Stimulated activated CD4-positive, alpha-beta T cell treated with anti-CD3 and anti-CD28 coated beads, TNF-alpha, amount 100 ng/mL, for 48 hours (primary cell): ENCODE measurements at places on chromosomes 16 and 17.

- no peak for DNase-seq
Observed at GRCh38 chr16:10040136-10041080, 141.8 kb downstream of the GRIN2A start.

DNA sequence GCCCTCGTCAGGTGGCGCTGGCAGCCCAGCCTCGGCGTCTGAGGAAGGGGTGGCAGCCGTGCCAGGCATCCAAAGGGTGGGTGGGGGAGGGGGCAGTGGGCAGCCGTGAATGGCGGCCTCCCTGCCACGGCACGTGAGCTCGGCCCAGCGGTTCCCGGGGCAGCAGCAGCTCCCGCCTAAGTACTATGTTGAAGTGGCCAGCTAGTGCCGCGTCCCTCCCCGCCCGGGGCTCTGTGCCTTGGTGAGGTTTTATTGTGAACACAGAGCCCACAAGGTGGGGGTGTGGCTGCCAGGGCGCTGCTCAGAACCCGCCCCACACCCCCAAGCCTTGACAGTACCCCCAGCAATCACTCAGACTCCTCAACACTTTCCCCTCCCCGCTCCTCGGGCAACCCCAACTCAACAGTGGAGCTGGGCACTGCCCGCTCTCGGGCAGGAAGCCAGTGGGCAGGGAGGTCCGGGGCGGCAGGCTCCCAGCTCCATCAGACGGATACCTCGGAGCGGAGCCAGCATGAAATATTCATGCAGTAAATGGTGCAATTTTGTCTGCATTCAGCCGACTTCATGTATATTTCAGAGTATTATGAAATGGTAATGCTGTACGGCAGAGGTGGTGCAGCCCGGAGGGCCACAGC is 80.4 kb downstream of the ENGASE start:
- DNase-seq = no peak

- no peak for DNase-seq
Observed at GRCh38 chr16:2777903-2778629, 986 bp upstream of the ELOB start.

- DNase-seq = no peak
Observed at GRCh38 chr16:88881007-88881615, 14.7 kb upstream of the PABPN1L start.

- no peak for DNase-seq
Observed at GRCh38 chr17:10683853-10684252, 13.5 kb downstream of the SCO1 start.

- DNase-seq = no peak
Observed at GRCh38 chr16:1950047-1950446, 4.4 kb downstream of the RPL3L start.

- no peak for DNase-seq
Observed at GRCh38 chr17:61140081-61140786, 259.4 kb upstream of the TBX2 start.

DNA sequence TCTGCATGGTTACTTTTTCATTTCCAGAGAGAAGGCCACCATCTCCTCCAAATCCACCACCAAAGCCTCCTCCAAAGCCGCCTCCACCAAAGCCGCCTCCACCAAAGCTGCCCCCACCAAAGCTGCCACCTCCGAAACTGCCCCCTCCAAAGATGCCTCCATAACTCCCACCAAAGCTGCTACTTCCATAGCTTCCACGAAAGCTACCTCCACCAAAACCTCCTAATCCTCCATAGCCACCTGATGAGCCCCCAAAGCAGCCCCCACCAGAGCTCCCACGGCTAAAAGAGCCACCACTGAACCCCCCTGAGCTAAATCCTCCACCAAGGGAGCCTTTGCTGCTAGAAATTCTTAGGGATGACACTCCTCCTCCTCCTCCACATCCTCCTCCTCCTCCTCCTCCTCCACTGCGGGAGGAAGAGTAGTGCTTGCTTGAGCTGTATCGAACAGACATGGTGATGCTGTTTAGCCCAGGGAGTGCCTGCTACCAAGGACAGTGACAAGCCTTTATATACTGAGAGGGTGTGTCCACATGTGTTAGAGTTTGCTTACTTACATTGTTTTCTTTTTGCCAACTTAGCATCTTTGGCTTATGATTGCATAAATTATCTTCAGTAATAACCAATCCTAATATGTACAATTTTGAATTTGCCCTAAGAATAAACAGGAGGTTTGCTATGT is at the start of gene KRT10:
Gene KRT10, minus strand, starts transcription at position 483 of the 681 bp plus-strand sequence. Its CDS starts 29 bp downstream, at position 454.
- DNase-seq = no peak

- no peak for DNase-seq
Observed at GRCh38 chr16:56736476-56736875, 6.5 kb downstream of the NUP93 start.

- DNase-seq = no peak
Observed at GRCh38 chr17:52754838-52755237, 596.3 kb upstream of the CA10 start.

DNA sequence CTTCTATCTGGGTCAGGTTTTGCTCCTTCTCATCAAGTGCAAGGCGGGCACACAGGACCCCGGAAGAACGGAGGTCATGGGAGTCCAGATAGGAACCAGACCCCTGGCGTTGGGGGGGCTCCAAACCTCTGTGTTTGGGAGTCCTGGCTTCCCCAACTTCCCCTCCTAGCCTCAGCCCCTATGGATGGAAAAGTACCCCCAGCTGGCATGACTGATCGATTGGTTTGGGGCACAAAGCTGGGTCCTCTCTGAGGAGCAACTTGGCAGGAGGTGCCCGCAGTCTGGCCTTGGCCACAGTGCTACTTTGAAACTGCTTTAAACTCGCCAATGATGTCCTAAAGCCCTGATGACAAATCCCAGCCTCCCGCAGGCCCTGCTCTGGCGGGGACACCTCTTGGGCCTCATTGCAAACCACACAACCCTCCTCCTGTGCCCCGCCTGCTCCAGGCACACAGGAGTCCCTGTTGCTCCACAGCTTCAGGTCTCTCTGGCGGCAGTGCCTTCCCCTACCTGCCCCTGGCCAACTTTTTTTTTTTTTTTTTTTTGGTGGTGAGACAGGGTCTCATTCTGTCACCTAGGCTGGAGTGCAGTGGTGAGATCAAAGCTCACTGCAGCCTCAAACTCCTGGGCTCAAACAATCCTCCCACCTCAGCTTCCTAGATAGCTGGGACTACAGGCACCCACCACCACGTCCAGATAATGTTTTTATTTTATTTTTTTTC is 38.0 kb upstream of the SNN start:
- no peak for DNase-seq

DNA sequence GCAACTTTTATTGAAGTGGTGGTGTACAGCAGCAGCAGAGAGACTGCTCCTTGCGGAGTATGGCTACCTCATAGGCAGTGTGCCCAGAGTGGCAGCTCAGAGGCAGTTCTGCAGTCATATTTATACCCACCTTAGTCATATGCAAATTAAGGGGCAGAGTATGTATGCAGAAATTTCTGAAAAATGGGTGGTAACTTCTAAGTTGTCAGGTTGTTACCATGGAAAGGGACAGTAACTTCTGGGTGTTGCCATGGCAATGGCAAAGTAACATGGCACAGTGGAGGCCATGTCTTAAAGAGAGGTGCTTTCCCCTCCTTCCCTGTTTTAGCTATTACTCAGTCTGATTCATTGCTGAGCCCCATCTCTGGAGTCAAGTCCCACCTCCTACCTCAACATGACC is 53.4 kb downstream of the MEOX1 start:
- DNase-seq = peak; percentile 75

DNA sequence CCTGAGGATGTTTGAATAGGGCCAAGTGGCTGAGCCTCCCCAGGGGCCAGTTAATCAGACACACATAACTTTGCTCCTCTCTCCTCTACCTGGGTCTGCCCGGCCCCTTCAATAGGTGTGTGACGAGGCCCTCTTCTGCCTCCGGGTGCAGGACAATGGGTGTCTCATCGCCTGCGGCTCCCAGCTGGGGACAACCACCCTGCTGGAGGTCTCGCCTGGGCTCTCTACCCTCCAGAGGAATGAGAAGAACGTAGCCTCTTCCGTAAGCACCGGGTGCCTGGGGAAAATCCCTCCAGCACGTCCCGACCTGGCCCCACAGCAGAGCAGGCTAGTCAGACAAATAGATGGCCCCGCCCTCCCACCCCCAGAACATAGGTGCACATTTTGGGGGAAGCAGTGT is 16.1 kb upstream of the KIF19 start:
- DNase-seq = no peak

GRCh38 chr17:3697103-3697476 is 1.1 kb upstream of the P2RX5 start:
- no peak for DNase-seq

DNA sequence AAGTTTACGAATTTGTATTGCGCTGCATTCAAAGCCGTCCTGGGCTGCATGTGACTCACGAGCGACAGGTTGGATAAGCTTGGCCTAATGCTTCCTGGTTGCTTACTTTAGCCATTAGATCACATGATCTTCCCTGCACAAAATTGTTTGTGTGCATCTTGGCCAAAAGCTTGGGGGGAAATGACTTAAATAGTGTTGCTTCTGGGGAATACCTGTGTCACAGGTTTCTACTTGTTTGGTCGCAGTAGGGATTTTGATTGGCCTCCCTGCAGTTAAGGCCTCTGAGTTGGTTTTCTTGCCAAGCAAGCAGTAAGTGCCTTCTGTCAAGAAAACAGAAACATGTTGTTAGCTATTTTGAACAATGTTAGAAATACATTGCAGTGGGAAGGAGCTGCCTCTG is 39.6 kb upstream of the DUSP14 start:
- DNase-seq = no peak

- no peak for DNase-seq
Observed at GRCh38 chr17:34703533-34703932, 124.2 kb downstream of the TMEM132E start.

- DNase-seq = no peak
Observed at GRCh38 chr17:36879027-36879426, 58.2 kb upstream of the LHX1 start.

- no peak for DNase-seq
Observed at GRCh38 chr16:46711106-46712058, 21.9 kb downstream of the ORC6 start.

DNA sequence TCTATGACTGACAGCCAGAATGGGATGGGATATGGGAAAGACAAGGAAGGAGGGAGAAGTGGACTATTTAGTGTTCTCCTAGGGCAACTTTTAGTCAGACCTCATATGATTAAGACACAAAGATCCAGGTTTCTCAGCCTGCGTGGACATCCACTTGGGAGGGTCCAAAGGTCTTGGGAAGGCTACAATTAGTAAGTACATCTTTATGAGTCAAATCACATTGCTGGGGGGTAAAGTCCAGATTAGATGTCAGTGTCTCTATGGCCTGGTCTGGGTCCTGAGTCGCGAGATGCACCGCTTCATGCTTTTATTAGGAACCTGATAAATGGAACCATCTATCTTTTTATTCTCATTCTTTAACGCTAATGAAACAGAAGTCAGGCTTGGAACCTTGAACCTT is 378.4 kb upstream of the ASIC2 start:
- DNase-seq = no peak

GRCh38 chr17:57257895-57258851 is 1.9 kb downstream of the MSI2 start:
- DNase-seq = no peak

DNA sequence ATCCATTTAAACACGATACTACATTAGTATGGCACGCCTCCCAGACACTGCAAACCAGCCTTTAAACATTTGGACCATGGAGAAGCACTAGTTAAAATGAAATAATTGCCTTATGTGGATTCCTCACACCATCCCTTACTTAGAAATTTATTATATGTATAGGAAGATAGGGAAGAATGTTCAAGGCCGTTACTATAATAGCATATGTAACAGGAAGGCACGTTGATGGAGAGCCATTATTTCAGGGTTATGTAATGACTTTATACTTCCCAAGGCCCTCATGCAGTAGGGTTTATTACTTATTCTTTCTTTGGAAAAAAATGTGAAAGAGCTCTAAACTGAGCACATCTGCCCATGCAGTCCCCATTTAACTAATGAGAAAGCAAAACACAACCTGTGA is 96.6 kb upstream of the CACNG5 start:
- DNase-seq = no peak

- DNase-seq = no peak
Observed at GRCh38 chr16:12548270-12548983, 255.3 kb downstream of the CPPED1 start.

DNA sequence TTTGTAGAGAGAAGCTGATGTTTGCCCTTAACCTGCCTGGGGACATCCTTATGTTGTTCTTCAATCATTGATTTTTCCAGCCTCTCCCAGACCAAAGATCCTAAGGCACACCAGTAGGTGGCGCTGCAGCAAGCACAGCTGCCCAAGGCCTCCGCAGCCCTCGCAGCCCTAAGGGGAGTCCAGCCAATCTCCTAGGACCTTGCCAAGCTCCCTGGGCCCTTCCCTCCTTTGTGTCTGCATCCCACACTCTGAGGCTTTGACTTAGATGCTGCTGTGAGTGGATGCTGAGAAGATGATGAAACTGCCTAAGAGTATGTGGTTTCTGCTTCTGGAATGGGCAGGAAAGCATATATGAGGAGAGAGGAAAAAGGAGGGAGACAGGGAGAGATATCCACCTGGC is 47.1 kb downstream of the SPACA3 start:
- no peak for DNase-seq

GRCh38 chr16:19436540-19436939 is 18.9 kb downstream of the TMC5 start:
- no peak for DNase-seq

DNA sequence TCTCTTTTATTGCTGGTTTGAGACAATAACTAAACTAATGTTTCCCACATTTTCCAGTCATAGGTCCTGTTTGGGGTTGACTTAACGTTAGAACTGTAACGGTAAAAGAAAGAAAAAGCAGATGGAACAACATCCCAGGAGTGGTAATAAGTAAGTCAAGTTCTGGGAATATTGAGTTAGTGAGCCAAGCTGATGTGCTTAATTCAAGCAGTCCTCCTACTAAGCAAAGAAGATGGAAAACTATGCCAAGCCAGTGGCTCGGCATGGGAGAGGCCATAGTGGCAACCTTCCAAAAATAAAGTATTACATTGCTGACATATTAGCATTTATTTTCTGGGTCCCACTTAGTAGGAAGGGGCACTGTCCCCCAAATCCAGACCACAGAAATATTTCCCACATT is 161.7 kb upstream of the CDH5 start:
- no peak for DNase-seq

DNA sequence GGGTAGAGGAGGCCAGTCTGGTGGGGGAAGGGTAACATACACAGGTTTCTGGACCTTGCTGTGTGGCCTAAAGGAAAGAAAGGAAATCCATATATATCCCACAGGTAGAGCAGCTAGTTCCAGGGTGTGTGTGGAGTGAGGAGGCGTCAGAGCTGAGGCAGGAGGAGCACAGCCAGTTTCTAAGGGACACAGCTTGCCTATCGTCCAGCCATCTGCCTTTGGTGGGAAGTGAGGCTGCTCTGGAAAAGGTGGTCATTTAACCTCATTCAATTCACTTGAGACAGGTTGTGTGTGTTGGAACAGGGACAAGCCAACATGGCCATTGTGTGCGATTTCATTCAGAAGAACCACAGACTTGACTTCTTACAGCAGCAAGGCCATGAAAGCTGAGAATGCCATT is 36.9 kb upstream of the ERN1 start:
- no peak for DNase-seq

- DNase-seq = no peak
Observed at GRCh38 chr17:47225436-47225858, 16.3 kb downstream of the MYL4 start.

DNA sequence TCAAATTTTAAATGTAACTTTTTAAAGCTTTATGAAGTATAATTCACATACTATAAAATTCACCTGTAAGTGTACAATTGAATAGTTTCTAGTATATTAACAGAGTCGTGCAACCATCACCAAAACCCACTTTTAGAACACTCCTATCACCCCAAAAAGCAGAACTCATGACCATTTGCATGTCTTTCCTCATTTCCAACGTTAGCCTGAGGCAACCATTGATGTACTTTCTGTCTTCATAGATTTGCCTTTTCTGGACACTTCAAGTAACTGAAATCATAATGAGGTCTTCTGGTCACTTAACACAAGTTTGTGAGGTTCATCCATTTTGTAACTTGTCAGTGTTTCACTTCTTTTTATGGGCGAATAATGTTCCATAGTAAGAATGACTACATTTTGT is 33.2 kb downstream of the METTL16 start:
- no peak for DNase-seq
